ENCODE measurements at places on chromosomes 1 and 21. TPM values are rescaled to one million over a fixed set of nuclear protein-coding genes. Genes with fewer than 3 reads are reported as not detected.

Gene CRP
- total RNA-seq = not detected

Gene HLX
- not detected for total RNA-seq

Gene UBE2U
- not detected for total RNA-seq

Gene GUCA2B
- not detected for total RNA-seq

Gene ICOSLG
- total RNA-seq = 0.43 TPM

Gene ITLN1
- total RNA-seq = not detected

Gene CTSS
- 1.2 TPM for total RNA-seq

Gene OR2L5
- total RNA-seq = 0.11 TPM

Gene FAM72B
- 10.2 TPM for total RNA-seq

Gene DFFA
- total RNA-seq = 44.5 TPM

Gene MIER1
- 22.8 TPM for total RNA-seq

Gene TADA1
- 13.7 TPM for total RNA-seq

Gene CHIT1
- not detected for total RNA-seq

Gene TCHH
- 0.11 TPM for total RNA-seq

Gene GABRD
- not detected for total RNA-seq

Gene PITHD1
- 17.4 TPM for total RNA-seq

Gene C8B
- total RNA-seq = not detected

Gene MAP3K21
- 2.4 TPM for total RNA-seq

Gene CYP2J2
- total RNA-seq = 2.4 TPM

Gene PTPN22
- not detected for total RNA-seq

Gene LCE2A
- total RNA-seq = 0.79 TPM

Gene LORICRIN
- total RNA-seq = not detected

Gene BARHL2
- total RNA-seq = not detected

Gene GCSAML
- under 0.01 TPM for total RNA-seq

Gene KIF14
- 2.9 TPM for total RNA-seq

Gene KRTAP13-2
- total RNA-seq = not detected

Gene HHIPL2
- total RNA-seq = not detected

Gene COL16A1
- 26.6 TPM for total RNA-seq

Gene LAMB3
- total RNA-seq = 218 TPM

Gene CFHR3
- not detected for total RNA-seq

Gene AIM2
- not detected for total RNA-seq

Gene UBASH3A
- total RNA-seq = not detected

Gene CFAP57
- 0.39 TPM for total RNA-seq

Gene FCGR3A
- not detected for total RNA-seq

Gene USH2A
- total RNA-seq = under 0.01 TPM

Gene B3GALT5
- 0.54 TPM for total RNA-seq

Gene OR10J1
- not detected for total RNA-seq

Gene MGST3
- total RNA-seq = 131 TPM

Gene INKA2
- total RNA-seq = 7.9 TPM

Gene FCMR
- total RNA-seq = 0.22 TPM

Gene HMGN2
- 222 TPM for total RNA-seq

Gene AK2
- 46.3 TPM for total RNA-seq

Gene DTL
- 9.8 TPM for total RNA-seq

Gene LHX8
- not detected for total RNA-seq

Gene AGT
- total RNA-seq = not detected

Gene PFDN2
- 17.7 TPM for total RNA-seq

Gene HTR6
- total RNA-seq = not detected

Gene SLAMF7
- total RNA-seq = not detected

All from placental epithelial cell (primary cell).